ENCODE measurements at places on chromosomes 2 and 18.

GRCh38 chr2:227117027-227117426, 47.0 kb downstream of the COL4A4 start:
- no peak for DNase-seq

GRCh38 chr18:6729247-6730091, at the start of gene ARHGAP28:
TSS of gene ARHGAP28 (plus strand) at chr18:6729716. CDS start at chr18:6729822, 106 bp downstream.
- no peak for DNase-seq

DNA sequence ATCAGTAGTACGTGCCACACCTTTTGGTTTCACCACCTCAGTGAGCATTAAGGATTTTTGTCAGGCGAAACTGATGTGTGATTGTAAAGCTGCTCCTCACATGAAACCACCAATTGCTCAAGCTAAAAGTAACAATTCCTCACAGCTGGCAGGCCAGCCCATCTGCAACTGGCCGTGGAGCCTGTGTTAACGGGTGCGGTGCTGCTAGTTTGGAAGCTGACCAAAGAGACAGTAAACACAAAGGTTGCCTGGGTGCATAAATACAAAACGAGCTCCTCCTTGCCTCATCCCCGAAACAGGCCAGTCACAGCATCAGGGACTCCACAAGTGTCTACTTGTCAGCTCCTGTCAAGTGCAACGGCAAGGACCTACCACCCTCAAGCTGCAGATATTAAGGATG, 32.0 kb downstream of the LGALSL start:
- DNase-seq, result no peak

DNA sequence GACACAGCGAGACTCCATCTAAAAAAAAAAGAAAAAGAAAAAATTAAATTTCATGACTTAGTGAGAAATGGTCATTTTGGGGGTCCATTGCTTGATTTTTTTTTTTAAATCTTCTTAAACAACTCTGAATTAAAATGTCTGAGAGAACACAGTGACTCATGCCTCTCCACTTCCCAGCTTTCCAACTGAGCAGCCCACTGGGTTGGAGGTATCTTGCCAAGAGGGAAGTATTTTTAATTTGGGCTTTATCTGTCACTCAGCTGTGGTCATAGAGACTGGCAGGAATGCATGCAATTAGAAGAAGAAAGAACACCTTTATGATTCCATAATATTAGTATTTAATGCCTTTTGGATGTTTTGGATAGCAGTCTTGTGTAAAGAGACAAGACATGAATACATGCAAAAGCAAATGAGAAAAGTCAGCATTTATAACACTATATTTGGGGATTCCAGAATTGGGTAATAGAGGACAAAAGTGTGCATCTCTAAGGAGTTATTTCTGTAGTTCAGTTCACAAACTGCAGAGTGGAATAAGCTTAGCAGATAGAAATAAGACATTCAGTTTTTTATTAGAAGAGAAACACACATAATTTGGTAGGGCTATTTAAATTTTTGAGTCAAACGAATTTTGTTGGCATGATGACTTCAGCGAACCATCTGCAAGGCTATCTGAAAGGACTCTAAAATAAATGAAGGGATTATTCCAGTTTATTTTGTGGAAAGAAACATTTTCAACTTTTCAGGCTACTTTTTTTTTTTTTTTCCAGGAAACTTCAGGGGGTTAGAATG, 254.8 kb downstream of the TGIF1 start:
- DNase-seq, result no peak

DNA sequence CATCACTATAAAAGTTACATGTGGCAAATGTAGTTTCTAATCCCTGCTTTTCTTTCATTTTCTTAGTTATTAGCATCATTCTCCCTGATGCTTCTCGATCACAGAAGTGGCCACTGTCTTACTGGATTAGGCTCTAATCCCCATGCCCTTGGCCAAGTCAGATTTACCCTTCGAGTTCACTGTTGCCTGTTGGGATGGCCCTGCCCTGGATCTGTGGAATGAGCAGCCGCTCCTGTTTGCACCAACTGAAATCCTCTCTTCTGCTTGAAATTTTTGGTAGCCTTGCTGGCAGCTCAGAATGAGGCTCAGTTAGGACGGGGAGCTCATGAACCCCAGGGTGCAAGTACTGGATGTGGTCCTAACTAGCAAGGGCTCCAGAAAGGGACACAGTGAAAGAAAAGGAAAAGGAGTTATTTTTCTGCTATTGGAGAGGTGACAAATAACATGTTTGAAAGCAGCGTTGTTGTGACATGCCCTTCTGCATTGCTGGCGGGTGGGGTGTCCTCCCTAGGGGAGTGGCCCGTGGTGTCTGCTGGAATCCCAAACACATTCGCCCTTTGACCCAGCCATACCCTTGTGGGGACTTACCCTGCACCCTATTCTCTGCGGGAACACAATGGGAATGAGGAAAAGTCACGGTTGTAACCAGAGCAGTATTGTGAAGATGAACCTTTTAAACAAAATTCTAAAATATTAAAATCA, 34.5 kb downstream of the RBFA start:
- no peak for DNase-seq

DNA sequence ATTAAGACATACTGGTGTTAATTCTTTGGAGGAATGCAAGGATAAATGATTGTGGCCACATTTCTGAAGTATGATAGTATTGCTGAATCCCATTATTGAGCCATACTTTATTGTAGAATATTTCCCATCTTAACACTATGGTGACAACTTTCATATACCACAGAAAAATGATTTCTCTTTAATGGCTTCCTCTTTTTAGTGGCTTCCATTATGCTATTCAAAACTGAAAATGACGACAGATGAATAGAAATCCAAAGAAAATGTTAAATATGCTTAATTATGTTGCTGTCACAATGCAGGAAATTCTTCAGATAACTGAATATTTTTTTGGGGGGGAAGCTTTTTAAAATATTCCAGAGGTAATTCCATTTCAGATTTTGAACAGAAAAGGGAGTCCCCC, 88.9 kb upstream of the TMEM200C start:
- no peak for DNase-seq

DNA sequence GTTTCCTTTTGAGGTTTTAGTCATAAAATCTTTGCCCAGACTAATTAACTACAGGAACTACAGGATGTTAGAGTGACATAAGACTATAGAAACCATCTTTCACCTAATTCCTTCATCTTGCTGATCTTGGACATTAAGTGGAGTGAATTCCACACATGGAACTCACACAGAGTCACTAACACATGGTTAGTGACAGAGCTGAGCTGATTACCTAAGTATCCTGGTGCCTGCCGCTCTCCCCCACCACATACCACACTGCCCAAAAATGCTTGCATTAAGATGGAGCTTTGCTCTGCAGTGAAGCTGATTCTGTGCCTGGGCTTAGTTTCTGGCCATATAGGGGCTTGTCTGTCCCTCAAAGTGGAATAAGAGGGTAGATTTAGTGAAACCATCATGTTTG, 332.9 kb upstream of the NT5C1B start:
- no peak for DNase-seq

DNA sequence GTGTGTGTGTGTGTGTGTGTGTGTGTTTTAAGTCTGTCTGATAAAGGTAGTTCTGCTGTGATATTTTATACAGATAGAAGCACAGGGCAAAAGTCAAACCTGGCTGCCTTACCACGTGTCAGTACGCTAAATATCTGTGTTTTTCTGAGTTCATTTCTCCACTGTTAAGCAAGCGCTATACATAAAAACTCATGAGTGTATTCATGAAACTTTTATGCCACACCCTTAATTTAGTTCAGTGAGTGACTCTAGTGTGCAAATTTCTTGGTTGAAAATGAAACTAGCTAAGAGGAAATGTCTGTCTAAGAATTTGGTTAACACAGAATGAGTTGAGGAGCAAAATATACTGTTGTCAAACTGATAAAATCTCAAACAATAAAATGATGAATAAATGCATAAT, 11.2 kb downstream of the CASP10 start:
- no peak for DNase-seq

DNA sequence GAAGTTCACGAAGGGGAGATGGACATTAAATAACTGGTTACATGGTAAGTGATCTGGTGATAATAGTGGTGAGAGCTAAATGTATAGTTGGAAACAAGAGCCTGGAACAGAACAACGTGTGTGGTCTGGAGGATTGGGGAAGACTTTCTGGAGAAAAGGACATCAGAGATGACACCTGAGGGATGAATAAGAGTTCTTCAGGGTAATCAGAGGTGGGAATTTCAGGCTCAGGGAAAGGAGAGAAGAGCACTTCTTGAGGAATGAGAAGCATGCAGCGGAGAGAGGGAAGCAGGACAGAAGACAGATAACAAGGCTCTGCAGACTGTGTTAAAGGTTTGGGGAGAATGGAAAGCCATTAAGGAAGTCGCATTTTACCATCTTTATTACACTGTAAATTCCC, 450.7 kb downstream of the TNS1 start:
- DNase-seq, result no peak

DNA sequence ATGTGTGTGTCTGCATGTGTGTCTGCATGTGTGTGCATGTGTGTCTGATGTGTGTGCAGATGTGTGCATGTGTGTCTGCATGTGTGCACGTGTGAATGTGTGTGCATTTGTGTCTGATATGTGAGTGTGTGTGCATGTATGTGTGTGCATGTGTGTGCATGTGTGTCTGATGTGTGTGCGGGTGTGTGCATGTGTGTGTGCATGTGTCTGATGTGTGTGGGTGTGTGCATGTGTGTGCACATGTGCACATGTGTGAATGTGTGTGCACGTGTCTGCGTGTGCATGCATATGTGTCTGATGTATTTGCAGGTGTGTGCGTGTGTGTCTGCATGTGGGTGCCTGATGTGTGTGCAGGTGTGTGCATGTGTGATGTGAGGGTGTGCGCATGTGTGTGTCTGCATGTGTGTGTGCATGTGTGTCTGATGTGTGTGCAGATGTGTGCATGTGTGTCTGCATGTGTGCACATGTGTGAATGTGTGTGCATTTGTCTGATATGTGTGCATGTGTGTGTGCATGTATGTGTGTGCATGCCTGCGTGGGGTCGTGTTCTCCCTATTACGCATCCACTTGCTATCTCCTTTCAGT, 470.1 kb upstream of the HS6ST1 start:
- DNase-seq, result no peak

GRCh38 chr18:48493434-48494230, 45.2 kb upstream of the CTIF start:
- DNase-seq, result no peak

DNA sequence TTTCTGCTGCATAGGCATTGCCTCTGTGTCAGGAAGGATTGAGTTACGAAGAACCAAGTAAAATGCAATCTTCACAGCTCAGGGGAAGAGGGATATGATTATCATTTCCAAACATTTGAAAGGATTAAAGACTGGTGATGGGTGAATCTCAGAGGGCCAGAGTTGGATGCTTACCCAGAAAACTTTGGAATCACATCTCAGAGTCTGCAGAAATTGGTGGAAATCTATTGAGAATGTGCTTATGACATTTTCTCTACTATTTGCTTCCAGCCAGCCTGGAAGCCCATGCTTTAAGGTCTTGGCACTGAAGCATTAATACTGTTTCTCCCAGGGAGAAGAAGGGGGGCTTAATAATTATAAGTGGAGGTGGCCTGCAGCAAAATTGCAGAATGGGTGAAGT, 1301.4 kb upstream of the PIK3C3 start:
- no peak for DNase-seq

DNA sequence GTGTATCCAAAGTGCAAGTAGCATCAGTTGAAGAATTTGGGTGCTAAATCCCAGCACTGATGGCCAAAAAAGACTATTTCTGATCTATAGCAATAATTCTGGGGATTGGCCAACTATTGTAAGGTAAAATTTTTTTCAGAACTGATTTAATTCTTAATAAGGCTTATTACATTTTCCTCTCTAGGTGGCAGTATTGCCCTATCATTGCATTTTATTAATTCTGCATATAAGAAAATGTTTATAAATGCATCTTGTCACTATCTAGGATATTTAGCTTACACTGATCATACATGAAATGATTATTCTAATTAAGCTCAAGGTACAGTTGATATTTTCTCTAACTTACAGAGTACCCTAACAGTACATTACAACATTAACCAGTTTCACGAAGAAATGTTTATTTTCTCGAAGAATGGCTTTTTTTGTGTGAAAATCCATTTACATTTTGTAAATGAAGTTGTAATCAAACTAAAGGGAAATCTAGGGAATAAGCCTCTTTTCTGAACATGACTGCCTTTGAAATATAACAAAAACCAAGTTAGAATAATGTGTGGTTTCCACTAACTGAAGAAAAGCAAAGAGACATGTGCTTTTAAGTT, 11.0 kb downstream of the TTN start:
- no peak for DNase-seq

GRCh38 chr2:48204750-48205136, 298.4 kb upstream of the FBXO11 start:
- no peak for DNase-seq

- no peak for DNase-seq
Measured at GRCh38 chr18:48580782-48581181, 42.0 kb downstream of the CTIF start.

GRCh38 chr18:27244259-27244658, 59.2 kb upstream of the CHST9 start:
- DNase-seq, result no peak

DNA sequence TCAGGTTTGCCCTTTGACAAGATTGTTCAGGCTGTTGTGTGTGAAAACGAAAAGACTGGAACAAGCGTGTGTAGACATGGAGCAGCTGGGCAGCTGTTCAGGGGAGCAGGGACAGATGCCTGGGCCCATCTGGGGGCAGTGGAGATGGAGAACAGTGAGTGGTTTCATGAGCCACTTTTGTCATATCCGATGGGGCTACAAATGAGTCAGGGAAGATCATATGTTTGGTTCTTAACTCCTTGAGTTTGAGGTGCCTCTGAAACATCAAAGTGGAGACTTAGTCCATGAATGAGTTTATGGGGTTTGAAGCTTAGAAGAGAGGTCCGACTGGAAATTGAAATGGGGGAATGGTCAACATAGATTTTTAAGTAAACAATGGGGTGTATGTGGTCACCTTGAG, 9.3 kb upstream of the PLB1 start:
- DNase-seq, result no peak

DNA sequence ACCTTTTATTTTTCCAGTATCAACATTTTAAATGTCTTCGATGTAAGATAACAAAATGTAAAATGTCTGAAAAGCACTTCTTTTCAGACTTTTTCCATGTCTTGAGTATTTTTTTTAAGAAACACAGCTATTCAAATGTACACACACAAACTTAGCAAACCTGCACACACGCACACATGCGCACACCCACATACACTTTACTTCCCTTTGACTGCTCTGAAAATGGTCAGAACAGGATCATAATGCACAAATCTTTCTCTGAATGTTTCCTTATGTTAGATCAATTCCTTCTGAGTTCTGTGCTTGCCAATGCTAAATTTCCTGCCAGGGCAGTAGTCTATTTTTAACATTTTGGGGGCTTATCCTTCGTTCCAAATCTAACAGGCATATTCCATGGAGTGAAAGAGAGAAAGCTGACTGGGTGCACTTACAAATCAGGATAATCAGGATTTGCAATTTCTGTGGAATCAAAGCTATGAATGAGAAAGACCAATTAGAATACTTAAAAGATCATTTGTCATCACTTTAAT, 136.3 kb downstream of the ZEB2 start:
- DNase-seq, result no peak

DNA sequence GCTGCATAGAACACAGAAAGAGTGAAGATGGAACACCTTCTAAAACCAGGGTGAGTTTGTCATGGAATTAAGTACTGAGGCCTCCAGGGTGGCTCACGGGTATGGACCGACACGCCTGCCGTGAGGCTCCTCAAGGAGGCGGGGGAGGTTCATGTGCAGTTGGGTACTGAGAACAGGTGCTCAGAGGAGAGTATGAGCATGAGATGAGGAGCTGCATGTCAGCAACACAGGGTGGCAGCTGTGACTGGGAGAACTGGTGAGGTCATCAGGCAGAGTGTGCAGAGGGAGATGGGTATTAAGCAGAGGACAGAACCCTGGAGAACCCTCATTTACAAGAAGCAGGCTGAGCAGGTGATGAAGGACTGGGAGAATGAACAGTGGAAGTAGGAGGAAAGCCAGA, 63.2 kb upstream of the KLHL29 start:
- DNase-seq, result no peak

Data from GDM1 (cell line).